ENCODE measurements at places on chromosomes 7 and 10.

GRCh38 chr7:106827626-106828025 is 37.5 kb upstream of the PIK3CG start:
- no peak for DNase-seq

- no peak for DNase-seq
Measured at GRCh38 chr7:97847791-97848190, 24.4 kb downstream of the ASNS start.

GRCh38 chr10:52334595-52334994 is 20.5 kb downstream of the DKK1 start:
- peak; percentile 25 for DNase-seq

- no peak for DNase-seq
Measured at GRCh38 chr7:110909117-110909516, 181.8 kb upstream of the LRRN3 start.

GRCh38 chr7:36623247-36623646 is 101.0 kb downstream of the AOAH start:
- no peak for DNase-seq

DNA sequence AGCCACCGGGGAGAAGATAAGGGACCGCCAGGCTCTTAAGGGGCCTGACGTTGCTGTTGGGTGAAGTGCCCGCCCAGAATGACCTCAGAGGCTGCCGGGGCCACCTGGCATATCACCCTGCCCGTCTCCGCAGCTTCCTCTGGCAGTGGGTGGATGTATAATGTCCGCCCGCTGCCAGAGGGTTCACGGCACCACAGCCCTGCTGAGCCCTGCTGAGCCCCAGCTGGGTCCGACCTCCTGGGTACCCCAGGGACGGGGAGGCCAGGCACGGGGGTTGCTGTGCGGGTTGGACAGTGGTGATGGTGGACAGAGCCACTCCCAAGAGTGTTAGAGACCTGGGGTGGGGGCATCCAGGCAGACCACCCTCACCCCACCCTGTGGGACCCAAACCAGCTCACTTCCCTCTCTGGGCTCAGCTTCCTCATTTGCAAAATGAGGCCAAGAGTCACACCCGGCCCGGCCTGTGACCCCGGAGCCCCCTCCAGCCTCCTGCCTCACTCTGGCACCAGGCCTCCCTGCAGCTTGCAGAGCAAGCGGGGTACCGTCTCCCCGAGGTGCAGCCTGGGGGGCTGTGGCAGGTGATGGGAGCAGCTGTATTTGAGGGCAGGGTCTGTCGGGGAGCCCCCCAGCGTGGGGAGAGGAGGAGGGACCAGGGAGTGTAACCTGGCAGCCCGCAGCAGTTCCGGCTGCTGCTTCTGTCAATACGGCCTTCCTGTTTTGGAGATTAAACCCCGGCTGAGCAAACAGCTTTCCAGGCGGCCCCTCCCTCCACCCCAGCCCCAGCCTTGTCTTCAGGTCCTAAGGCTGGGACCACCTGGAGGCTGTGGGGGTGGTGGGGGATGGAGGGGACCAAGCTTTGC is 8.4 kb upstream of the LFNG start:
- no peak for DNase-seq

DNA sequence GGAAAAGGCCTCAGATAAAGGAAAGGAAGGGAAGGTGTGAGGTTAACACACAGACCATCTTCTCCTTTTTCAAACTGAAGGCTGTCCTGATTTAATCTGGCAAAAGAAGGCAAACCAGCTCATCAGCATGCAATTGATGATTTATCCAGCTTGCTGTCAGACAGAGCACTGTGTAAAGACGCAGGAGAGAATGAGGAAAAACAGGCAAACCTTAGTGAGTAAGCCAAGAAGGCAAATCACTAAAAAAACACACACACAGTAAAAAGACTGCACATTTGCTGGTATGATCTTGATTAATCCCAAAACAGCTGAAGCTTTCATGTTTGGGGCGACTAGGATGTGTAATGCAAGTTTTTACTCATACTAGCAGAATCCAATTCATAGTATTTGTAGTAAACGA is 65.8 kb upstream of the SKAP2 start:
- peak; percentile 86 for DNase-seq

DNA sequence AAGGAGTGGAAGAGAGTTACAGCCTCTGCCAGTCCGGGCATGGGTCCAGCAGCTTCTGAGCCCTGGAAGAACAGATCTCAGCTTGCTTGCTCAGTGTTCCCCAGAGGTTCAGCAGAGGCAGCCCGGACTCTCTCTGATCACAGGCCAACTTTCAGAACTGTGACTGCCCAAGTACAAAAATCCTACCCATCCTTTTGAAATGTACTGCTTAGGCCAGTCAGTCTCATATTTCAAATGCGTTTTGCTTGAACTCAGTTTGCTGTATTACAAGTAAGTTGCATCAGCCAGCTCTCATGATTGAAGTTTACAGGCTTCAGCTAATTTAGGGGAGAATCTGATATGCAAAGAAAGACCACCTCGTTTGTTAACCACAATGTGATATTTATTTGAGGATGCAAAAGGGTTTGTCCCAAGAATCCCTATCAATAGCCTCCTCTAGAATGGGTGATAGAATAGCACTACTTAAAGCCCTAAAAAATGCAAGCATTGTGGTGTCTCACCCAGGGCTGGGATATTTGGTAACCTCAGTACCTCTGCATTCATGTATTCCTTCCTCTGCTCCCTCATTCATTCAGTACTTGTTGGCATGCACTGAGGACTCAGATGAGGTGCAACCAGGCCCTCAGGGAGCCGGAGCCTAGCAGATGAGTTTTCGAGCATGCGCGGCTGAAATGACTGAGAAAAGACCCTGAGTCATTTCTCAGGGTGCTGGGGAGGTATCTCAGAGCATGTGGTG is 7.0 kb downstream of the AIMP2 start:
- peak; percentile 97 for DNase-seq

- no peak for DNase-seq
Measured at GRCh38 chr10:99870123-99870730, 87.8 kb downstream of the ABCC2 start.

DNA sequence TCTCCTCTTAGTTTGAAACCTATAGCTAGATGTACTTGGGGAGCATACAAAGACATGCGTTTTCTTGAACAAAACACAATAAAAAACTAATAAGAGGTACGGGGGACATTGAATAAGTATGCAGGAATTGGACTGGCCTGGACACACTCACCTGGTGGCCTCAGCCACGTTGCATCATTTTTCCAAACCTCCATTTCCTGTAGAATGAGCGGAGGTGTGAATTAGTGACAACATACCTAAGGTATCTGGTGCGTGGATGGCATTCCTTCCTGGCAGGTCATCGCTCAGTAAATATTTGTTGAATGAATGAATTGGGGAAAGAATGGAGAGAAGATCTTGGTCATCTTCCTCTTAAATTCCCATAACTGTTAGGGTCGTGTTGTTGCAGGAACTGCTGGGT is 103.2 kb upstream of the CTBP2 start:
- no peak for DNase-seq

DNA sequence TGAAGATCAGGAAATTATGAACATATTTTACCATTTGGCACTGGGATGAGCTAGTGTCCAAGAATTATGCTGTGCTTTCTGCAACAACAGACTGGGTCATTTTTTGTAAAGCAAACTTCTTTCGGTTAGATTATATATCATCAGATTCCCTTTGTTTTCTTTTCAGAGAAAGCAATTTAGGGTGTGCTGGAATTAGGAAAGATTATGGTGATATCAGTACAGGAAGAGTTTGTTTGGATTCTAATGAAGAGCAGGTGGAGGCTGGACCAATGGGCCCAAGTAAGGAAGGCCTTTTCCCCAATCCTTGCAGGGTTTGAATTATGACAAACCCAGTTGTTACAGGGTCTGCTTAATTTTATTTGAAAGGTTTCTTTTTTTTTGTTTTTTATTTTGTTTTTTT is 1092.8 kb downstream of the KCNMA1 start:
- DNase-seq = no peak

DNA sequence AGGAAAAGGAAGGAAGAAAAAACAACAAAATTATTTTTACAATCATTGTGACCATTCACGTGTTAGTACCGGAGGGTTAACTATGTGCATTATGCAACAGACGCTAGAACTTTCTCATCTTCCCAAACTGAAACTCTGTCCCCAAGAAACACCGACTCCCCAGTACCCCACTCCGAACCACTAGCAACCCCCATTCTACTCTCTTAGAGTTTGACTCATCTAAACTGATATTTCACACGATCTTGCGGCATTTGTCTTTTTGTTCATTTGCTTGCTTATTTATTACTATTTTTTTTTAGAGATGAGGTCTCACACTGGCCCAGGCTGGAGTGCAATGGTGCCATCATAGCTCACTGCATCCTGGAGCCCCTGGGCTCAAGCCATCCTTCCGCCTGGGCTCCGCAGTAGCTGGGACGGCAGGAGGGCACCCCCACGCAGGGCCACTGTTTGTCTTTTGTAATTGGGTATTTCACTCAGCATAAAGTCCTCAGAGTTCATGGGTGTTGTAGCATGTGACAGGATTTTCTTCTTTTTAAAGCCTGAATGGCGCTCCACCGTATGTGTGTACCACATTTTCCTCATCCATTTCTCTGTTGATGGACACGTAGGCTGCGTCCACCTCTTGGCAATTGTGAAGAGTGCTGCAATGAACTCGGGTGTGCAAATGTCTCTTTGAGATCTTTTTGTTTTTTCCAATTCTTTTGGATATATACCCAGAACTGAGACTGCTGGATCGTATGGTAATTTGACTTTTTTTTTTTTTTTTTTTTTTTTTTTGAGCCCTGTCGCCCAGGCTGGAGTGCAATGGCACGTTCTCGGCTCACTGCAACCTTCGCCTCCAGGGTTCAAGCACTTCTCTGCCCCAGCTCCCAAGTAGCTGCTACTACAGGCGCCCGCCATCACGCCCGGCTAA is 9.5 kb downstream of the MNX1 start:
- DNase-seq = no peak

DNA sequence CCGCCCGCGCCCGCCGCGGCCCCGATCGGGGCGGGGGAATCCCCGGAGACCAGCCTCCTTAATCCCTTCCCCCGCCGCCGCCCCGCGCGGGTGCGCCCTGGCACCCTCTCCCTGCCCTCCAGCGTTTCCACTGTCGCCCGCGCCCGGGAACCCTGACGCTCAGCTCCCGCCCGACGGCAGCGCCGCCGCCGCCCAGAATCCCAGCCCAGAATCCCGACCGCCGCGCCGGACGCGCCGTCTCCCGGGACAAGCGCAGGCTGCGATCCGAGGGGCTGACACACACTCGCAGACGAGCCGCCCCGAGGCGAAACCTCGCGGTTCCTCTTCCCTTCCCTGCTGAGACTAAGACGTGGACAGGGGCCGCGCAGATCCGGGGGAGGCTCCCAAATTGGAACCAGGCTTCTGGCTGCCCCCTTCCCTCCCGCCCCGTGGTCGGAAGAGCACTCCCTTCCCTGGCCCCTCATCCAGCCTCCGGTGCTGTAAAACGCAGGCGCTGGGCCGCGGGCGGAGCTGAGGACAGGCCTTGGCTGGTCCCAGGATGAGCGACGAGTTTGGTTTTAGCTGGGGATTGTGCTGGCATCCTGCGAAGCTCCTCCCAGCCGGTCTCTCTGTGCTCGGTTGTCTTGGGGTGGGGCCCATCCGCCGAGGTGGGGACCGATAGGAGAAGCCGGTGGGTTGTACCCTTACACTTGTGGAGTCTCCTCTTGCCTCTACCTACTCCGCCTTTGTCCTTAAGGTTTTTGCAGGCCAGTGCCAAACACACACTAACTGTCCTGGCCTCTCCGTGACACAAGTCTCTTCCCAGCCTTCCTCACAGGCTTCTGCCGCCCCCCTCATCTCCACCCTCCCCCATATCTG is 1.1 kb downstream of the MARVELD1 start:
- peak; percentile 73 for DNase-seq

DNA sequence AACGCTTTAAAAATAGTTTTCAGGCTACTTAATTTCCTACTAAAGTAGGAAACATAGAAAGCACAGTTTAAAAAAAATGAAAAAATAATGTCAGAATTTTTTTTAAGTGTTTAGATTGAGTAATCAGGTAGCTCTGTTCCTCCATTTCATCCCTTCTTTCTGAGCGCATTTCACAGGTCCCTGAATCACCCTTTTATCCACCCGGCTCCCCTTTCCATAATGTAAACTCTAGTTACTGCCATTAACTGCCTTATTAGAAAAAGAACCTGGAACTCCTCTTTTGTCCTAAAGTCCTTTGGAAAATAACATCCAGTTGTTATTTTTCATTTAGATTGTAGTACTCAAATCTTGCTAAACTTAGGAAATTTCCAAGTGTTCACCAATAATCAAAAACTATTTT is 5.8 kb downstream of the KCND2 start:
- DNase-seq = no peak

GRCh38 chr7:155444746-155445145 is 13.2 kb upstream of the EN2 start:
- DNase-seq = no peak

GRCh38 chr10:3978761-3979160 is 193.8 kb upstream of the KLF6 start:
- DNase-seq = peak; percentile 31

- peak; percentile 79 for DNase-seq
Measured at GRCh38 chr7:120272261-120272660, 714 bp upstream of the KCND2 start.

DNA sequence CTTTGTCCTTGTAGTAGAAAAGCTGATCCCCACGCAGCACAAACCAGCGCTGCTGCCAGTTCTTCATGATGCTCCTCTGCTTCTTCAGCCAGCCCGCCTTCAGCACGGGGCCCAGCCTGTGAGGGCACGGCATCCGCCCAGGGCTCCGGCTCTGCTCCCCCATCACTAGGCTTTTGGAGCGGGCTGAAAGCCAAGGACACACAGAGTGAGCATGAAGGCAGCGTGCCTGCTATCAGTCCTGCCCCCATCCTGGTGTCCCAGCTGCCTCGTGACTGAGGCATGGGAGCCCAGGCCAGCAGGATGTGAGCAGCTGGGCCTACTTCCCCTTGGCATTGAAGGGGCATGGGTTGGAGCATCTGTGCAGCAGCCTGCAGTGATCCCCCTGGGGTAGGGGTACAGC is 21.9 kb downstream of the ARHGAP22 start:
- DNase-seq = no peak

GRCh38 chr10:131142517-131143380 is 168.8 kb downstream of the TCERG1L start:
- DNase-seq = no peak

- no peak for DNase-seq
Measured at GRCh38 chr7:842431-843031, 10.3 kb downstream of the SUN1 start.

- no peak for DNase-seq
Measured at GRCh38 chr7:69652947-69653701, 54.8 kb downstream of the AUTS2 start.

DNA sequence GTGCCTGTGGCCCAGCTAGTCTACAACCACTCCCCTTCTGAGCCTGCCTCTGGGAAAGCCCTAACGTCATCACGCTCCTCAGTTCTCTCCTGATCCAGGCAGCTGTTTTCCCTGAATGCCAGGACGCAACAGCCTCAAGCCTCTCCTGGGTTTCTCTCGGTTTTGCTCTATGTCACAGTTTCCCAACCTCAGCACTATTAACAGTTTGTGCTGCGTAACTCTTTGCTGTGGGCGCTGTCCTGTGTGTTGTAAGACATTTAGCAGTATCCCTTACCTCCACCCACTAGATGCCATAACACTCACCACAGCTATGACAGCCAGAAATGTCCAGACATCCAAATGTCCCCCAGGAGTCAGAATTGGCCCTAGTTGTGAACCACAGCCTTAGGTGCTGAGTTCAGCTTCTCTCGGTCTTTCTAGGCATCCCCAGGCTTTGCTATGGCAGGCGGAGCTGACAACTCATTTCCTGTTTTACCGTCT is 226.3 kb upstream of the NPVF start:
- peak; percentile 87 for DNase-seq

All from fibroblast of mammary gland (primary cell).